Gastrocnemius medialis (tissue), 4 donors: ENCODE measurements at places on chromosomes 4 and X. TPM values are rescaled to one million over a fixed set of nuclear protein-coding genes. Genes with fewer than 3 reads are reported as not detected.

GIMD1 gene
- total RNA-seq: not detected

DIPK2B gene
- 10.5 TPM for total RNA-seq

MAGEE1 gene
- 0.56 TPM for total RNA-seq

SEL1L3 gene
- 4.1 TPM for total RNA-seq

FRMPD4 gene
- not detected for total RNA-seq

HHIP gene
- total RNA-seq: 0.70 TPM

ANKRD50 gene
- total RNA-seq: 4.2 TPM

DCAF8L2 gene
- not detected for total RNA-seq

BMX gene
- 0.40 TPM for total RNA-seq

TRIM2 gene
- total RNA-seq: 4.7 TPM

DIAPH2 gene
- total RNA-seq: 12.1 TPM

NDP gene
- total RNA-seq: not detected

DMP1 gene
- not detected for total RNA-seq

OCIAD2 gene
- total RNA-seq: 1.3 TPM

APLN gene
- not detected for total RNA-seq

PRPS2 gene
- 0.98 TPM for total RNA-seq

GLRB gene
- total RNA-seq: 0.55 TPM

G3BP2 gene
- total RNA-seq: 126 TPM

MAGEA2 gene
- not detected for total RNA-seq
